Epithelial cell of prostate (primary cell): ENCODE measurements at places on chromosomes 11 and 22.

DNA sequence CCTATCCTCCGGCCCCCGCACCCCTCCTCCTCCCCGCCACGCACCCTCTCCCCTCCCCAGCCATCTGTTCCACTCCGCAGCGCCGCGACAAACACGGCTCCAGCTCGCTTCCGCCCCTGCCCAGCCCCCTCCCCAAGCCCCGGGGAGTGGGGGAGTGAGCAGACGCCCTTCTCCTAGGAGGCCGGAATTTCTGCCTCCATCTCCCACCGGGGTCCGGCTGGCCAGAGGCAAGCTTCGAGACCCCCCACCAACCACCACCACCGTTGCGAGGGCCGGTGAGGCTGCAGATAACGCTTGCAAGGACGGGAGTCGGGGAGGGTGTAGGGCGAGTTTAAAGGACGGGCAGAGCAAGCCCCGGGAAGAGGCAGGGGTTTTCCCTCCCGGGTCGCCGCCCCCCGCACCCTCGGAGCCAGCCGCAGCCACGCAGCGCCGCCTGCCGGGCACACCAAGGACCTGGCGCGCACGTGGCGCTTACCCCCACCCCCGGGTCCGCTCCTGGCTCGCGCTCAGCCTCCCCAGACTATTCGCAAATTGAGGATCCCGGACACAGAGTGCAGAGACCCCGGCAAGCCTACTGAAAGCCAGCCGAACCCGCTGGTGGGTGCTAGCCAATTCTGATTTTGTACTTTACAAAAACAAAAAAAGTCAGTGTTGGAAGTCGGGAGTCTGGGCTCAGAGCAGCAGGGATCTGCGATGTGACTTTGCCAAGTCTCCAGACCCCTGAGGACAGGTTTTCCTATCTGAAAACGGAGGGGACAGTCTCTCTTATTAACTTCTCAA lies 22.6 kb downstream of the RTN4RL2 start:
- no peak for DNase-seq

GRCh38 chr11:79030448-79030847 lies 410.4 kb downstream of the TENM4 start:
- no peak for DNase-seq

- DNase-seq = no peak
Observed at GRCh38 chr22:19992921-19993355, 23.7 kb downstream of the ARVCF start.

DNA sequence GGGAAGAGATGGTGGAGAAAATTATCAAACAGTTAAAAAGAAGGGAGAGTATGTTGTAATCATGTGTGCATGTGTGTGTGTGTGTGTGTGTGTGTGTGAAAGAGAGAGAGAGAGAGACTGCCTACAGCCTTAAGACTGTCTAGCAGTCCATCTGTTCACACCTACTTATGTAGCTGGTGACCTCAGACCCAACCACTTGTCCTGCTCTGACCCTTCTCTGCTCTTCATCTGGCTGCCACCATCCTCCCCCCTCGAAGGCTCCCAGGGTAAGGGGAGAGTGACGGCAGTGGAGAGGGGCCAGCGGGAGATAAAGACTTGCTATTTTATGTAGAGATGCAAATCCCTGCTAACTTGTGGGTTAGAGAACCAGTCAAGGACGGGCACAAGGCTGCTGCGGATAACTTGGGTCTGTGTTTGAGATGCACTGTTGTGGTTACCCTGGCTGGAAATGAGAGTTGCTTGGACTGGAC lies 24.9 kb upstream of the GRAMD1B start:
- no peak for DNase-seq

GRCh38 chr11:20021212-20021611 lies 139.1 kb downstream of the DBX1 start:
- no peak for DNase-seq

GRCh38 chr11:130308059-130308458 lies 6.7 kb downstream of the ZBTB44 start:
- DNase-seq = no peak

DNA sequence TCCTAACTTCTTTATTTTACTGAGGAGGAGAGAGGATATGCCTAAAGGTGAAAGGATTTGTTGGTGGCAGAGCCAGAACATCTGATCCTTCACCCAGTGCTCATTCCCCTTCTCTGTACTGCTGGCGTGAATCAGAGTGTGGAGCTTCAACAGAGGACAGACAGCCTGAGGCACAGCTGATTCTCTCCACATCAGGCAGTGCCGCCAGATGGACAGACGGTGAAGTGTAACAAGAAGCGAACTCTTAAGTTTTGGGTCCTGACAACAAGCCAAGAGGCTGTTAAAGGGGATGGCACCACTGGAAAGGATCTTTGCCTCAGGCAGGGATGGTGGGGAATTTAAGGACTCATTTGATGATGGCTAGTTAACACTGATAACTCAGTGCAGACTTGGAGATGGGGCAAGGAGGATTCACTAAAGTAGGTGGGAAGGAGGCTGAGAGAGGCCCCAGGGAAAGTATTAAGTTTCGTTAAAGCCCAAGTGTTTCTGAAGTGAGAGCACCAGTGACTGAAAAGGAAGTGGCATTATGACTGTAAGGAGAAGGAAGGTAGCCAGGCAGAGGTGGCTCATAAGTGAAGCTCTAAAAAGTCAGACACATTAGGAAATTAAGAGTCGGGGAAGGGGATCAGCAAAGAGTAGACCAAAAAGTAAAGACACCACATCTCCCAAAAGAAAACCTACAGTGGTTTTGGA lies 81.3 kb downstream of the CLPB start:
- no peak for DNase-seq

GRCh38 chr22:27309697-27310096 lies 491.9 kb downstream of the MN1 start:
- no peak for DNase-seq

DNA sequence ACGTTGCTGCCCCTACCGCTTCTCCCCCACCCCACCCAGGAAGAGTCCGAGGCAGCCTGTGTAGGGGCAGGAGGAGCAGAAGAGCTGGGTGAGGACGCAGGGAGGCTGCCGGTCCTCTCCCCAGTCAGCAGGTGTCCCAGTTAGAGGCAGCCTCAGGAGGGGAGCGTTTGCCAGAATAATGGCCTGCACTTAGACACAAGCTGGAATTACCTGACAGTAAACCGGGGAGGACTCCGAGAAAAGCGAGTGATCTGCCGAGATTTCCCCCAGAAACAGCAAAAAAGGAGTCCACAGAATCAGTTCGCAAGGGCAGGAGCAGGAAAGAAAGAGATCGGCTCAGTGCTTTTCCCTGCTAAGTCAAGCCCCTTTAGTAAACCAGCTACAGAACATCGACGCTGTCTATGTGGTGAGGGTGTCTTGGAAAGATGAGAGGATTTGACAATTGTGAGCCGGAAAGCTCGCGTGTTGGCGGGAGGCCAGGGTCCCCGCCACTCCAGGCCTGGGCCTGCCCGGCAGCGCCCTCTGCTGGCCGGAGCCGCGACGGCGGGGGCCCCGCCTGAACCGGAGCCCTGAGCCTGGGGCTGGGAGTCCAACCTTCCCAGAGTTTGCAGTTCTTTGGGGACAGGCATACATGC lies 17.7 kb upstream of the THRSP start:
- no peak for DNase-seq

- no peak for DNase-seq
Observed at GRCh38 chr11:44466531-44467205, 98.8 kb upstream of the CD82 start.

GRCh38 chr22:19289475-19290161 lies 1.9 kb downstream of the CLTCL1 start:
- DNase-seq = peak; percentile 39

DNA sequence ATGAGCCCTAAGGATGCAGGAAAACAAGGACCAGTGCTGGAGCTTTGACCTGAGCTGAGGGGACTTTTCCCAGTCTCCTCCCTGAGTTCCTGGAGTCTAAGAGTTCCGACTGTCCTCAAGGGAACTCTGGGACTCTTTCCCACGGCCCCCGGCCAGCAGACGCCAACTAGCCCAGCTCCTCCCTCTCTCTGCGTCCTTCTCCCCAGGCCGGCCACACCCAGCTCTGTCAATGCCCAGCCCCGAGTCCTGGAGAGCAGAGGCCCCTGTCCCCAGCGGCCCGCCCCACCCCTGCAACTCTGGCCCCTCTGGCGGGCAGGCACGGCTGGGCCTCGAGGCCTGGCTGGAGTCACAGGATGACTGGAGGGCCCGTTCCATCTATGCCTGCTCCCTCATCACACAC lies 29.8 kb downstream of the NECTIN1 start:
- DNase-seq = no peak

GRCh38 chr11:120432056-120433018 lies 79.2 kb upstream of the GRIK4 start:
- DNase-seq = peak; percentile 90

DNA sequence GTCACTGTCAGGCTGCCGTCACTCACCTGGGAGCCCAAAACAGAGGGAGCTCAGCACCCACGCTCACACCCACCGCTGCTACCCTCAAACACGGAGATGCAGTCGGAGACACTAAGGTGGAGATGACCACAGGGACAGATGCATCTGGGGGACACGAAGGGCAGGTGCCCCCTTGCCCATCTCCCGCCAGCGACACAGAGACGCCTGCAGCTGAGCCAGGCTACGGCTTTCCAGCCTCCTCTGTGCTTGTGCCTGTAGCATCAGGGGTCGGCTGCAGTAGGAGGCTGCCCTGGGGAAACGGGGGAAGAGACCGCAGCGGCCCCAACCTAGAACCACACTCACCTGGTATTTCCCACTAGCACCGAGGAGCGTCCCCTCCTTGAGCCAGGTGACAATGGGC lies 19.3 kb downstream of the IGSF9B start:
- DNase-seq = no peak

DNA sequence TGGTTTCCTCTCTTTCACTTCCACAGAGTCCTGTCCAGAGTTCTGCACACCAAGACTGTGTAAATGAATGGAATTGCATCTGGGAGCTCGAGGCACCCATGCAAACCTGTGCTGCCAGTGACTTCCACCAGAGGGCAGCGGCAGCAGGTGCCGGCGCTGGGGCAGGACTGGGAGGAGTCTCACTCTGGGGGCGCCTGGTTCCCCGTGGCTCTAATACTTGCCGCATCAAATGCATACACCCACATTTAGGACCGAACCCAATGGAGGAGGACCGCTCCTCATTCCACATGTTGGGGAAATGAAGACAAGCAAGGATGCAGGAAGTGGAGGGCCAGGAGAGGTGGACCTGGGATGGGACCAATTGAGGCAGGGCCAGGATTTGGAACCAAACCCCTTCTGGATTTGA lies 1.1 kb upstream of the CD6 start:
- no peak for DNase-seq

- DNase-seq = no peak
Observed at GRCh38 chr11:71194710-71195109, 57.7 kb downstream of the SHANK2 start.

DNA sequence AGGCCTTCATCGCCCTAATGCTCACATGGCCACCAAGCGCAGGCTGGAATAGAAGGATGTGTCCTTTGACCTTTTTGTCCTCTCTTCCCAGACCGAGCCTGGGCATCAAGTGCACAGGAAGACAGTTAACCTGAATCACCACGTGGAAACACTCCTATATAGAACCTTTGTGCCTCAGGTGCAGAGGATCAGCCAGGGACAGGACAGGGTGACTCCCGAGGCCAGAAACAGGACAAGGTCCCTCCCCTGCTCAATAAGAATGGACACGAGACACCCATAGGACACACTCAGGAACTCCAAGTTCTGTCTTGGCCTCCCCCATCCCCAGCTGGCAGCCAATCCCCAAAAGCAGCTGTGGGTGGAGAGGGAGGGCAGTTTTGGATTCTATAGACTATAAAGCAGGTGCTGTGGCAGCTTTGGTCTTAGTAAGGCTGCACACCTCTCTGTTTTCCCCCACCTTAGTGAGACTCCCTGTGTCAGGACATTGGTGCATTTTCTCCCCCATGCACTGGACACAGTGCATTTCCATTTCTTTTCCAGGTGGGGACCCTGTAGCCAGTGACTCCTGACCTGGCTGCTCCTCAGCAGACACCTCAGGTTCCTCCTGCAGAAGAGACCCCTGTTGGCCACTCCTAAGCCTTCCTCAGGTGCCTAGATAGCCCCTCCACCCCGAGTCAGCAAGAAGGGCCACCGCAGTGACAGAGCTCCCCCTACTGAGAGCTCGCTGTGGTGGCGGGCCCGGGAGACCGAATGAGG lies 43.6 kb upstream of the POU2AF1 start:
- DNase-seq = no peak

DNA sequence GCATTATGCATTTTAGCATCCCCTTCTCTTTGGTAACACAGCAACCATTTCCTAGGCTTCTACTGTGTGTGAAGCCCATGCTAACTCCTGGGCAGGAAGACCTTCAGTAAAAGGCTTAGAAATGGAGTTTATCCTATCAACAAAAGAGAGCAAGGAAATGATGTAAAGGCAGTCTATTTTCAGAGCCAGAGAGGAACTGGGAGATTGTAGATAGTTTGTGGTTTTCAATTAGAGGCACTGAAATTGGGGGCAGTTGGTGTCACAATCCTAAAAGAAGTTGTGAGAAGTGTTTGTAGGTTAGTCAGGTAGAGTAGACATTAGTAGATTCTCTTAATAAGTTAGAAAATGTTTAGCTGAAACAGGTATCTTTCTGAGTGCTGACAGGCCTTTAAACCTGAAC lies 7.1 kb downstream of the ACAD8 start:
- no peak for DNase-seq

DNA sequence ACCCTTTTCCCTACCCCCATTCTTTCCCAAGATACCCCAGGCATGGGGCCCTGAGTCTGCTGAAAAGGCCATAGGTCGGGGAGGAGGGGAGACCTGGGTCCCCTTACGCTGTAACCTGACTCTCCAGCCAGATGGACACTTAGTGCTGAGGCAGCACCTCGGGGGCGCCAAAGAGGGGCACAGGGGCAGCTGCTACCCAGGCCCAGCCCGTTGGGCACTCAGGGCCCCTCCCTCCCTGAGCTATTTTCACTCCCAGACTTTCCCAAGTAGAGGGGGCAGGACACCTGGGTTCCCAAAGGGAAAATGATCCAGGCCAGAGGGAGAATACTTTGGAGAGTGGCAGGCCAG lies 933 bp downstream of the ACTN3 start:
- DNase-seq = no peak

- DNase-seq = no peak
Observed at GRCh38 chr11:106087815-106088435, 10.5 kb downstream of the AASDHPPT start.

GRCh38 chr11:33802194-33802950 lies 28.1 kb upstream of the FBXO3 start:
- peak; percentile 37 for DNase-seq

GRCh38 chr22:44344407-44344806 lies 31.7 kb upstream of the SHISAL1 start:
- no peak for DNase-seq

DNA sequence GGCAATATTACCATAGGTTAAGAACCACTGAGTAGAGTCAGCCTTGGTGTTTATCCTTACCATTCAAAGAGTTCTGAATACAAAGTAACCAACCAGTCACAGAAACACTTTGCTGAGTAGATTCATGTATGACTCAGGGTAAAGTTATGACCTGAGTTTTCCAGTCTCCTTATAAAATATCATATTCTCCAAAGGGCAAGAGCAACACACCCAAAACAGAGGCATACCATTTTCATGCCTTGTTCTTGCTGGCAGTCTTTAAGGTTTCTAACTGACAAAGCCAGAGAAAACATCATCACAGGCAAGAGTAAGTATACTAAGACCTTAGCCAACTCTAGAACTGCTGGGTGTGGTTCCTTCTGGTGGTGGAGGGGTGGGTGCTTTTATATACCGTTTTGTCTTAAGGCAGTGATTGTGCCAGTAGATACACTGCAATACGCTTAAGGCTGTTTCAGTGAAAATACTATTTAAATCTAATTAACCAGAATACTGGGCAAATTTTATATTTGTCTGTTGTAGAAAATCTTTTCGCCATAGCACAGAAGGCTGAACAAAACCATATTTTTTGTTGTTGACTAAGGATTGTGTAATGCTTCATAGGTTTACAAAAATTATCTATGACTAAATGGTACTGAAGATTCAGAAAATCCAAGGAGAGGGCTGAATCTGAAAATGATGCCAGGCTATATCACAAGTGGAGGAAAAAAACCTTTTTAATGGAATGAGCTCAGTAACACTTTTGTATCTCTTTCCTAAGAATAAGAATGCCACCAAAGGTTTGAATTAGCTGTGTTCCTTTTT lies 3.0 kb downstream of the ATL3 start:
- peak; percentile 73 for DNase-seq
